Stimulated activated CD4-positive, alpha-beta T cell treated with anti-CD3 and anti-CD28 coated beads, Interleukin-4, amount 100 ng/mL, for 4 hours (primary cell): ENCODE measurements at places on chromosomes 4 and X.

GRCh38 chr4:164109503-164109902 lies 615.0 kb downstream of the TMA16 start:
- no peak for DNase-seq

DNA sequence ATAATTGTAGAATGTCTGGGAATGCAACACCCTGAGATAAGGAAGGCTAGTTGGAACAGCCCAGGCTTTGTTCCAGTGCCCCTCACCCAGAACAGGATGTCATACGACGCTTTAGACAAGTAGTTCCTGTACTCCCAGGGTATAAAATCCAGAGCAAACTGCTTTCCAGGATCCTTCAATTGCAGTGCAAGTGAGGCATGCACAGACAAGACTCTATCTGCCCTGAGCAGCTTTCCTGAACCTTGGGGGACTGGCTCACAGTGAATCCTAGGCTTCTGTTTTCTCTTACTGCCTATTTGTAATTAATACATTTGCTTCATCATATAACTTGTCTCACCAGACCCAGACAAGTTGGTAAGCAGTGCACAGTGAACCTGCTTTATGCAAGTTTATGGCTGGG lies 48.4 kb upstream of the IL9R start:
- DNase-seq: no peak

- DNase-seq: no peak
Observed at GRCh38 chr4:145614233-145614610, 5.0 kb upstream of the MMAA start.

- DNase-seq: no peak
Observed at GRCh38 chr4:98444371-98444770, 183.2 kb downstream of the RAP1GDS1 start.

DNA sequence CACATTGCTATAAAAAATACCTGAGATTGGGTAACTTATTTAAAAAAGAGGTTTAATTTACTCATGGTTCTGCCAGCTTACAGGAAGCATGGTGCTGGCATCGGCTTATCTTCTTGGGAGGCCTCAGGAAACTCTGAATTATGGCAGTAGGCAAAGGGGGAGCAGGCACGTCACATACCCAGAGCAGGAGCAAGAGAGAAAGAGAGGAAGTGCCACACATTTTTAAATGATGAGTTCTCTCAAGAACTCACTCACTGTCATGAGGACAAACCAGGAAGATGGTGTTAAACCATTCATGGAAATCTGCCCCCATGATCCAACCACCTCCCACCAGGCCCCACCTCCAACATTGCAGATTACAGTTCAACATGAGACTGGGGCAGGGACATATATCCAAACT lies 10.0 kb upstream of the AFF1 start:
- no peak for DNase-seq

DNA sequence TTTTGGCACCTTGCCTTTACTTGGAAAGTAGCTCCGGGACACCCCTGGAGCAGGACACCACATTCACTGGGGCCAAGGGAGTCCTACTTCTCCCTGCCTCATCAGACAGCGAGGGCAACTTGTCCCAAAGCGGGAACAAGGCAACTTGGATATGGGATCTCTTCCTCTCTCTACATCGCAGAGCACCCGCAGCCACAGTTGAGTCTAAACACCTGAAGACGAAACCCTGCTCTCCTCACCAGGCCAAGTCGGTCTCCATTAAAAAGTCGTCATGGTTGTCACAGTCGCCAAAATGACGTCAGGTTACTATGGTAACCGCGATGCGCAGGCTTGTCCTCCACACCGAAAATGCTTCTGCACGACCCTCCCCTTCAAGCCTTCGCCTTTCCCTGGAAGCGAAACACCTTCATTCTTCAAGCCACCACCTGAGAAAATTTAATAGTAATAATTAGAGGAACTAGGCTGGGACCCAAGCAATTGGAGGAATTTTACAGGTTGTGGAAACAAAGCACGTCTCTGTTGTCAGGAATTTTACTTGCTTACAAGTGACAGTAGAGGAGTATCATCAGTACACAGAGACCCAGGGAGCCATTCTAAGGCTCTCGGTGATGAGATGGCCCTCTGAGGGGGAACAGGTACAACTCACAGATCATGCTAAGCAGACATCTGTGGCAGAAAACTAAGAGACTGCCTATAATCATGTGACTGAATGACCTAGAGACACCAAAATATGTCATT lies 30.5 kb upstream of the TCEAL4 start:
- peak; percentile 52 for DNase-seq

- no peak for DNase-seq
Observed at GRCh38 chr4:77454858-77455257, 150.8 kb upstream of the CXCL13 start.

GRCh38 chr4:172995161-172995560 lies 173.4 kb upstream of the GALNT7 start:
- DNase-seq: no peak

GRCh38 chrX:48737213-48737938 lies 24.2 kb upstream of the GLOD5 start:
- DNase-seq: peak; percentile 73

- DNase-seq: no peak
Observed at GRCh38 chrX:7580127-7580526, 262.8 kb upstream of the VCX start.

- no peak for DNase-seq
Observed at GRCh38 chr4:165150545-165150944, 37.9 kb upstream of the TMEM192 start.

- DNase-seq: no peak
Observed at GRCh38 chrX:147920161-147920666, 8.5 kb downstream of the FMR1 start.

DNA sequence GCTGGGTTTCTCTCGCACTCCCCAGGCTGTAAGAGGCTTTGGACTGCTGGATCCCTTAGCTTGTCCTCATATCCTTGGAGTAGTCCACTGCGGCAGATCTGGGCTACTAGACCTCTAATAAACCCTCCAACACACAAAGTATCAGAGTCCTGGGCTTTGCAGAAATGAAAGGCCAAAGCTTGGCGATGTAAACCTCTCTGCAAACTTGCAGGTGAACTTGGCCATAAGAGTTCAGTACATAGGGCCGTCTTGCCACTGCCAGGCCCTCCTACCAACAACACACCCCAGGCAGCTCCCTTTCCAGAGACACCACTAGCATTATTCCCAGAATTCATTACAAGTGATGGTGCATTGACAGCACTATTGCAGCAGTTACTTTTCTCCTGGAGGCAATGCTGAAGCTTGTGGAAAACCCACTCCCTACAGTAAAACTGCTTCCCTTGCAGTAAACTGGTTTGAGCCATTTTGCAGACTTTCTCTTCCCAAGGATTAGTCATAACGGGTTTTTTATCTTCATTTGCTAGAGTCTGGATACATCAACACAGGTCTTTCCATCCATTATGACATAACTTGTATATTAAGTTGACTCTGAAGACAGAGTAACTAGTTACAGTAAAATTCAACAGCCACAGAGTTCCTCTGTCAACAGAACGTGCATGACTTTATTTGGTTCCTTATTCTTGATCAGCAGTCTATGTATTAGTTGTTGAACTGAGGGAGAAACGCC lies 2.4 kb downstream of the ANKRD50 start:
- no peak for DNase-seq

- DNase-seq: no peak
Observed at GRCh38 chr4:140297221-140297570, 76.2 kb upstream of the SCOC start.

- DNase-seq: no peak
Observed at GRCh38 chr4:37862961-37863360, 27.9 kb upstream of the TBC1D1 start.

DNA sequence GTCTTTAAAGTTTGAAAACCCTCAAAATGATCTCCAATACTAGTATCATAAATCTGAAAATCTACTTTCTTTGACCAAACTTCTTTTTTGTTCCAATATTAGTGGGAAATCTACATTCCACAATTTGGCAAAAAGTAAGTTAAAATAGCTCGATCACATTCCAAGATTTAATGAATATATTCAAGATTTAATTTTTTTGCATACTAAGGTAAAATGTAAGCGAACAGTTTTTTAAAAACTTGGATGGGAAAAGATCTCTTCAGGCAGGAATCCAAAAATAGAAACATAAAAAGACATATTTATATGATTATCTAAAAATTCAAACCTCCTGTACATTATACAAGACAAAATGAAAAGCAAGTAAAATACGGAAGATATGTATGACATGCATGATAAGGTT lies 31.2 kb downstream of the CNOT6L start:
- DNase-seq: no peak

- no peak for DNase-seq
Observed at GRCh38 chrX:124414281-124414680, 67.9 kb downstream of the SH2D1A start.

- no peak for DNase-seq
Observed at GRCh38 chr4:81757691-81758090, 286.0 kb upstream of the RASGEF1B start.

GRCh38 chr4:56220261-56220660 lies 167.0 kb downstream of the AASDH start:
- no peak for DNase-seq

GRCh38 chr4:112876316-112876715 lies 173.1 kb upstream of the ANK2 start:
- DNase-seq: no peak

- peak; percentile 56 for DNase-seq
Observed at GRCh38 chr4:146243141-146243882, 29.0 kb downstream of the REELD1 start.

DNA sequence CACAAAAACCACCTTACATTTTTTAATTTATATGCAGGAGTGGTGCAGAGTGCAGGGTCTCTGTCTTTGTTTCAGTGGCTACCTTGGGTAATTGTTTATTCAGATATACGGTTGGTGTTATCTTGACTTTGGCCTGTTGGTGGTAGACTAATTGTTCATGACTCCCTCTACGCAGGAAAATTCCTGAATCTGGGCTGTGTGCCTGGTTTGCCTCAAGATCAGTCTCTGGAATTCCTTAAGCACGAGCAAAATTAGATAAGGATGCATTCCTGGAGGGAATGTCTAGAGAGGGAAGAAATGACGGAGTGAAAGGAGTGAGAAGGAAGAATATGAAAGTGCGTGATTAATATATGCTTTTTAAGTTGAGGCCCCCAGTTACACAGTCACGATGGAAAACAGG lies 576.9 kb upstream of the PCDH10 start:
- no peak for DNase-seq

GRCh38 chr4:55819634-55820033 lies at the start of gene EXOC1L:
TSS of gene EXOC1L (plus strand) at chr4:55819790. CDS start at chr4:55820027, 237 bp downstream.
- no peak for DNase-seq

GRCh38 chrX:24020306-24020876 lies 6.6 kb downstream of the KLHL15 start:
- DNase-seq: no peak

- DNase-seq: no peak
Observed at GRCh38 chr4:16056681-16057385, 27.0 kb downstream of the PROM1 start.

DNA sequence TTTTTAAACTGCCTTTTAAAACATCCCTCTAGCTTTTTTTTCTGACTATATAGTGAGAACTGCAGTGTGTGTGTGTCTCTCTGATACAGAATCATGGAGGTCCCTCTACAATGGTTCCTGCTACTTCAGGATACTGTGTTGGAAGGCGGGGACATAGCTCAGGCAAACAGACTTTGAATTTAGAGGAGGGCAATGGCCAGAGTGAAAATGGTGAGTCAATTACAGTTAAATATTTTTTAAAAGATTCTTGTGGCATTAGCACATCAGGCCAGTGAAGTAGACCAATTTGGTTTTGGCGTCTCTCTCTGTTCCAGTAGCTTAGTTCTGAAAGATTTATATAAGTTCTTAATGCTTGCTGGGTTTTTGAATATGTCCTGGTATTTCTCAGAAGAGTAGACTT lies 47.1 kb downstream of the ALG13 start:
- no peak for DNase-seq

DNA sequence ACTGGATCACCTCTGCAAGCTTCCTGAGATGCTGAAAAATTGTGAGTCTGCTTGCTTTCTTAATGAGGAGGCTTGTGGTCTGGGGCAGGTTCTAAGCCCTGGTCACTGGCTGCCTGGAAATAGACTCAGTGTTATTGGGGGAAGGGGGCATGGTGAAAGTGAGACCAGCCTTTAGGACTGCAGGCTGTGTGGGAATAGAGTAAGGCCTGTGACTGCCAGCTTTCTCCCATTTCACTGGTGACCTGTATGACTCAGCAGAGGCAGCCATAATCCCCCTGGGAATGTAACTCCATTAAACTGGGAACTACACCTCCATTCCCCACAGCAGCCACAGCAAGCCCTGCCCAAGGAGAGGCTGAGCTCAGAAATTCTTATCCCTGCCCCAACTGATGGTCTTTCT lies 55.9 kb upstream of the IL15 start:
- no peak for DNase-seq

DNA sequence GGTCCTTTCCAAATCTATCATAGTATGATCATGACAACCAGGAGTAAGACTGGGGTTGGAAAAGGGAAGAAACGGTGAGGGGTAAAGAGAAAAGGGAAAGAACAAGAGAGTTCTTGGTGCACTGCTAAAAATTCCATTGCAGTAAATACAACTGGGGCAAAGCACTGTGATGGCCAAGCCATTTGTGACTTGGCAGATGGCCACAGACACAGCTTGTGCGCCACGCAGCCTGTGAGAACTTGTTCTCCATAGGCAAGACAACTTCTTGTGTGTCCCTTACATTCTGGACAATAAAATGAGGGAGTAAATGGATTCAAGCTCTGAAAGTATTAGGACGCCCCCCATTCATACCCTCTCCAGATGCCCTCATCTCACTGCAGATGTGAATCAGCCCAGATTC lies 10.9 kb downstream of the MFAP3L start:
- DNase-seq: no peak

GRCh38 chr4:113566015-113566795 lies 195.3 kb downstream of the CAMK2D start:
- DNase-seq: no peak

DNA sequence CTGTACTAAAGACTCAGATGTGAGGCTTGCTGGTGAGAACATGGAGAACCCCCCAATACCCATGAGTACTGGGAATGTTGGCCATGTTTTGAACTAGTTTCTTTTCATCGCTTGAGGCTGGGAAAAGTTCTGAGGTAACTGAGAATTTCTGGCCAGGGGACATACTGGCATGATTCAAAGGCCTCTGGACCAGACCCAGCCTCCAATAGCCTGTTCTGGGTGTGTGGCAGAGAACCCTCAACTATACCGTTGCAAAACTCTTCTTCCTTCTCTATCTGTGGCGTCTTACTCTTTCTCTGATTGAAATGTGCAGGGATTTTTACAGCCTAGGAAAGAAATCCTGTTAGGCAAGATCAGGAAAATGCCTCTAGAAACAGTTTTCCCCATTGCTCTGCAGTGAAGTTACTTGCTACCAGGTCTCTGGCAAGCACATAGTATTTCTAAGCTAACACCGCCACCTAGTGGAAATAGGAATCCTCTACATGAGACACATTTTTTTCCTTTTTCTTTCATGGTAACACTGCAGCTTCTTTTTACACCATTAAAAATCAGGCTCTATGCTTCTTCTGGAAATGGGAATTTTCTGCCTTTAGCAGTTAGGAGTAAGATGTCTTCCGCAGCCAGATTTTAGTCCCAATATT lies 170.7 kb upstream of the ZCCHC13 start:
- DNase-seq: no peak

GRCh38 chrX:6930307-6930849 lies 217.1 kb upstream of the STS start:
- no peak for DNase-seq

GRCh38 chr4:154686838-154687237 lies 57.0 kb upstream of the LRAT start:
- no peak for DNase-seq
